ENCODE measurements at places on chromosomes 5 and 9. TPM values are rescaled to one million over a fixed set of nuclear protein-coding genes. Genes with fewer than 3 reads are reported as not detected.

Gene TMEM174
- not detected for total RNA-seq

Gene GZMA
- 1.2 TPM for total RNA-seq

Gene RAB3C
- 14.0 TPM for total RNA-seq

Gene ECM2
- total RNA-seq, result 29.1 TPM

Gene TIGD6
- total RNA-seq, result 7.4 TPM

Gene PDE6A
- total RNA-seq, result 0.88 TPM

Gene MAMDC2
- 20.3 TPM for total RNA-seq

Gene PRDM9
- total RNA-seq, result not detected

Gene NUDT12
- 31.4 TPM for total RNA-seq

Gene INSL4
- total RNA-seq, result not detected

Gene CLTA
- total RNA-seq, result 137 TPM

Gene C5orf52
- not detected for total RNA-seq

All from camera-type eye (tissue), 1 donor.